ENCODE measurements at places on chromosomes 11 and 22.

DNA sequence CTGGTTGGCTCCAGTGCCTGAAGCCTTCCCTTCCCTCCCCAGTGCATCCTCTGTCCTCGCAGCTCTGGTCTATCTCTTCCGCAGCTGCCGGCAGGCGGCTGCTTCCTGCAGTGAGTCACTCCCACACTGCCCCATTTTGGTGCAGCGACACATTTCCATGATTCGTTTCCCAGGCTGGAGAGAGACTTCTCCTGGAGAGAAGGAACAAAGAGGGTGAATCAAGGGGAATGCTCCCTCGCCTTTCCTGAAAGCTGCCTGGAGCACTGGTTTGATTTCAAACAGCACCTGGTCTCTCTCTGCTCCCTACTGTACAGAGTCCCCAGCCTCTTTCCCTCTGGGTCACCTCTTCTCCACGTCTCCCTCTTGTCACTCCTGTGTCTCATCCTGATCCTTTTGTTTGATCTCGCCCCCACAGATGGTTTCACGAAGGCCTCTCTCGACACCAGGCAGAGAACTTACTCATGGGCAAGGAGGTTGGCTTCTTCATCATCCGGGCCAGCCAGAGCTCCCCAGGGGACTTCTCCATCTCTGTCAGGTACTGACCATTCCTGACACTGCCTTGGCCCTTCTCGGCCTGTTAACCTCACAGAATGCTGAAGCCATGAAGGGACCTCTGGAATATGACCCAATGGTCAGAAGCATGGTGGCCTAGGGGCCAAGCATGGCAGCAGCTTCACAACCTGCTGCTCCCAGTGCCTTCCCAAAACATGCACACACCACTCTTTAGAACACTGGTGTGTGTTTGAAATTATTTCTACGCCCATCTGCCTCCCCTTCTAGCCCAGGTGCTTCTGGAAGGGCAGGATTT is at the start of gene TMA7B:
TMA7B (plus strand) TSS at position 758 of the 808 bp plus-strand sequence. CDS start 3,978 bp downstream, outside the sequence.
- DNase-seq: peak; percentile 31

GRCh38 chr11:83549984-83550667 is 264.0 kb upstream of the CCDC90B start:
- no peak for DNase-seq

- no peak for DNase-seq
Observed at GRCh38 chr22:26234296-26234695, 65.0 kb downstream of the SEZ6L start.

DNA sequence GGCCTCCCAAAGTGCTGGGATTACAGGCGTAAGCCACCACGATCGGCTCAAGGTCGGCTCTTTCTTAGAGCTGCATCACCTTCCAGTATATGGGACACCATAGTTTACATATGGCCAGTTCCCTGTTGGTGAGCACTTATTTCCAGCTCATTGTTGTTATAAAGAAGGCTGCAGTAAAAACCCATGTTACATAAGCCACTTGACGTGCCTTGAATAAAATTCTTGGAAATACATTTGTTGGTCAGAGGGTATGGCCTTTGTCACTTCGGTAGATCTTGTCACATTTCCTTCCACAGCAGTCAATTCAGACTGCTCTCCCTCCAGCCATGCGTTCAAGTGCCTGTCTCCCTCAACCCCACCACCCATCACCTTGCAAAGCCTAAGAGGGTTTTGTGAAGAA is 92.9 kb downstream of the PRR5L start:
- no peak for DNase-seq

GRCh38 chr11:47911149-47911548 is 63.0 kb upstream of the NUP160 start:
- DNase-seq: no peak

- peak; percentile 45 for DNase-seq
Observed at GRCh38 chr11:19087658-19088057, 27.1 kb upstream of the MRGPRX2 start.

GRCh38 chr11:11510939-11511338 is 110.9 kb downstream of the GALNT18 start:
- DNase-seq: no peak

- no peak for DNase-seq
Observed at GRCh38 chr22:30514252-30514651, 8.8 kb upstream of the SEC14L4 start.

- no peak for DNase-seq
Observed at GRCh38 chr11:59759900-59760299, 4.7 kb downstream of the STX3 start.

DNA sequence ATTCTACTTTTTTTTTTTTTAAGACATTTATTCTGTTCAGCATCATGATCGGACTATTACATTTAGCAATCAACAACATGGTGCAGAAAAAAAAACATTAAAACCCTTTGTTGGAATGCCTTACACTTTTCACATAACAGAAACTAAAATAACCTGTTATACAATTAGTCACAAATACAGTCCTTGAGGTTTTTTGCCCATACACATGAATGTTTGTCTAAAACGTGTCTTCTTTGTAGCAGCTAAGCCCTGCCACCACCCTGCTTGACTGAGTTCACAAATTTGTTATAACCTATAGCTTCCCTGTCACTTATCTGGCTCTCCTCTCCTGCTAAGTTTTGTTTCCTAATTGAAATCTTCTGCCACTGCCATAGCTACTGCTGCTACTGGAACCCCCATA is 75.4 kb upstream of the ARHGAP20 start:
- DNase-seq: no peak

DNA sequence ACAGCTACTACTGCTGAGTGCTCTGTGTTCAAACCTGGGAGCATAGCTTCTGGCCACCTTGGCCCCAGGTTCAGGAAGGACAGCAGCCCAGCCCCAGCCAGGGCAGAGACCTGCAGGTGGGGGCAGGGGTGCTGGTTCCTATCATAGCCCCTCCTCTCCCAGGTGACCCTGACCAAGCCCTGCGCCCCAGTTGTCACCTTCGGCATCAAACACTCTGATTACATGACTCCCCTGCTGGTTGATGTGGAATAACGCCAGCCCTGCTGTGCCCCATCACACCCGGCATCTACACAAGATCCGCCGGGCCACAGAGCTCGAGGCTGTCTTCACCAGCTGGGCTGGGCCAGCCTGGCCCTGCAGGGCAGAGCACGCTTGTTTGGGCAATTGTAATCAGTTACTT is 6.9 kb downstream of the SCGB1C1 start:
- DNase-seq: no peak
